ENCODE measurements at places on chromosomes 3 and 15.

GRCh38 chr15:65097651-65098263 is 17.2 kb downstream of the UBAP1L start:
- DNase-seq = no peak

- DNase-seq = no peak
Measured at GRCh38 chr15:79349525-79349924, 38.6 kb downstream of the TMED3 start.

DNA sequence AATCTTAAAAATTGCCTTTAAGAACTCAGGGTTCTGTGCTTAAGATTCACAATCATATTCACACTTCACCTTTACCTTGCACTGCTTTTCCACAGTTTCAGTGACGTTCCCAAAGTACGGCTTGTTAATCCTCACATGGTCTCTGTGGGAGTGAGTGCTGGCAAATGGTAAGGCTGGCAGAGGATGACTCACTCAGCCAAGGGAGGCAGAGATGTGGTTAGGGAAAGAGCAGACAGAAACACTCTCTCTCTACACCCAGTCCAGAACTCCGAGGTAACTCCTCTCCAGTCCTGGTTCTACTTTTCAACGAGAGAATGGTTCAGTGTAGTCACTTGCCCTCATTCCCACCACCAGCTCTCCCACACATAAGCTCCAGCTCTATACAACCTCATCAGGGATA is 33.1 kb downstream of the RASGRP1 start:
- no peak for DNase-seq

DNA sequence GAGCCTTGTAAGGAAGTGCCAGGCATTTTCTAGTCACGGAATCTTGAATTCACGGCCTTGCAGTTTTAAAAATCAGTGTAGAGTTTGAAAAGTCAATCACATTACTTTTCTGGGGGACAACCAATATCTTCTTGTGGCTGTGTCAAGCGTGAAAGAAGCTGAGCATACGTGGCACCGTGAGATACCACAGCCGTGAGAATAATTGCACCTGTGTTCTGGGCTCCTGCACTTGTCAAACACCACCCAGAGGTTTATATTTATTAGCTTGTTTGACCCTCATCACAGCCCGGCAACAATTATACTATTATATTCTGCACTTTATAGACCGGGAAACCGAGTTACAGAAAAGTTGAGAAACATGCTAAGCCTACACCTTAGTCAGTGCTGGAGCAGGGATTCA is 45.2 kb downstream of the ARRDC4 start:
- DNase-seq = no peak

GRCh38 chr3:108305484-108306172 is 9.3 kb downstream of the HHLA2 start:
- DNase-seq = no peak

DNA sequence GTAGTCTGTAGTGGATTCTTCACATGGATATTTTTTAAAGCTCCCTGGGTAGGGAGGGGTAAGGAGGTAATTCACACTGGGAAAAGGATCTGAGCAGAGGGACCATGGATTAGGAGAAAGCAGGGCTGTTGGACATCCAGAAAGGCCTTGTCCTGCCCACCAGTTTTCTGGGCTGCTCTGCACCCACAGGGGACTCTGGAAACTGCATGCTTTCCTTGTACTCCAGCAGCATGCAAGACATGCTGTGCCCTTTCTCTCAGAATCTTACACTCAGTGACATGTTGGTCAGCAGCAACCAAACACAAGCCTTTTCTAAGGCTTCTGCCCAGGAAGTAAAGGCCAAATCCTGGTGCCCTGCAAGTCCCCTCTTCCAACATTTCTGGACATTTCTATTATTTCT is 2.5 kb upstream of the FBN1 start:
- no peak for DNase-seq

GRCh38 chr15:42010434-42010833 is 10.4 kb downstream of the PLA2G4E start:
- no peak for DNase-seq

DNA sequence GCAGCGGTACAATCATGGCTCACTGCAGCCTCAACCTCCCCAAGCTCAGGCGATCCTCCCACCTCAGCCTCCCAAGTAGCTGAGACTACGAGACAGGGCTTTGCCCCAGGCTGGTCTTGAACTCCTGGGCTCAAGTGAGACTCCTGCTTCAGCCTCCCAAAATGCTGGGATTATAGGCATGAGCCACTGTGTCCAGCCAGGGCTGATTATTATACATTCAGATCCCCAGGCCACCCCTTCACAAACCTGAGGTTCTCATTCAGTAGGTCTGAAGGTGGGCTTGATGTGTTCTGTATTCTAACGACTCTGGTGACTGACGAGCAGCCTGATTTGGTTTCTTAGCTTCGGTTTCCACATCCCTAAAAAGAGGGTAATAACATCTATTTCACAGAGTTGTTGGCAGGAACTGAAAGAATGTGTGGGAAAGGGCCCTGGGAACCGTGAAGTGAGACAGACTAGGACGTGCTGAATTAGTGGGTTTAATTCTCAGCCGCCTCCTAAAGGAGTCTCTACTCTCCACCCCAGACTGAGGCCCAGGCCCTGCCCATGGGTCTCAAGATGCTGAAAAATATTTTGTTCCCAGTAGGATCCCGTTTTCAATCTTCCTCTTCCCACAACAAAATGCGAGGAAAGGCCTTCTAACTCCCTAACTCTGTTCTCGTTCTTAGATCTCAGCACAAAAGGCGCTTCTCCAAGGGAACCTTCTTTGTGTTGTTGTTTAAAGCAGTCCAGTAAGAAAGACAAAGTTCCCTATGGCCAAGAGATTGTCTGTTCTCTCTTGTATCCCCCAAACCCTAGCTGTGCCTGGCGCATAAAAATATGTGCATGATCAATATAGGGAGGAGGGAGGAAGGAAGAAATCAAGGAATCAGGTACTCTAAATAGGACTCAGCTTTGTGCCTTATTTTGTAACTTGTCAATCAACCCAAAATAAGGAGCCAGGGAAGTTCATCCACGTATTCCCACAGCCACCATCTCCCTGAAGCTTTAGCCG is 210.0 kb upstream of the TOPAZ1 start:
- DNase-seq = no peak

DNA sequence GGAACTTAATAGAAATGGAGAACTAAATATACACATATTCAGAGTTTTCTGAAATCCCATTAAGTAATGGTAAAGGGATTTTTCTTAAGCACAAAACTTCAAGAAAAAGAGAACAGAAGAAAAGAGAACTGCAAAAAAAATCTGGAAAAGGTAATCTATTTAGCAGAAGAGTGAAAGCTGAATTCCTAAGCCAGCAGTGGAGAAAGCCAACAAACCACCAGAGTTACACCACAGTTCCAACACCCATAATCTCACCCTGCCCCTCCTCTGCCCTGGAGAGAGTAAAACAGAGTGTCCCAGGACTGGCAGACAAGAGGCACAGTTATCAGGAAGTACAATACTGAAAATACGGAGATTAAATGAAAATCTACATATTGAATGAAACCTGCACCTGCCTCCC is 29.4 kb downstream of the TP53BP1 start:
- DNase-seq = no peak

DNA sequence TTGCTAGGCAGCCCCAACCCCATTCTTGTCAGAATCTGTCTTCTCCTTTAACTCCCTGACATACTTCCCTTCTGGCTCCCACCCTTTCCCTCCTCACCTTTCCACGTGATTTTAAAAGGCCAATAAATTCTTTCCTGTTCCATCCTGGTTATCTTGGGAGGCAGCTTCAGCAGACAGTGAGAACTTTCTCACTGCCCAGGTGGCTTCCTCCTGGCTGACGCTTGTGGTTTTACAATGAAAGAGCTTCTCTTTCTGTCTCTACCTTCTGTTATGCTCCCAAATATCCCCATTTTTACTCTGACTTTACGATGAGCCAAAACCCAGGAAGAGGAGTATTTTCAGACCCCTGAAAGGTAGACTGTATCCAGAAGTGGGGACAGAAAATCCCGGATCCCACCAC is 42.1 kb downstream of the GASK1A start:
- DNase-seq = no peak

DNA sequence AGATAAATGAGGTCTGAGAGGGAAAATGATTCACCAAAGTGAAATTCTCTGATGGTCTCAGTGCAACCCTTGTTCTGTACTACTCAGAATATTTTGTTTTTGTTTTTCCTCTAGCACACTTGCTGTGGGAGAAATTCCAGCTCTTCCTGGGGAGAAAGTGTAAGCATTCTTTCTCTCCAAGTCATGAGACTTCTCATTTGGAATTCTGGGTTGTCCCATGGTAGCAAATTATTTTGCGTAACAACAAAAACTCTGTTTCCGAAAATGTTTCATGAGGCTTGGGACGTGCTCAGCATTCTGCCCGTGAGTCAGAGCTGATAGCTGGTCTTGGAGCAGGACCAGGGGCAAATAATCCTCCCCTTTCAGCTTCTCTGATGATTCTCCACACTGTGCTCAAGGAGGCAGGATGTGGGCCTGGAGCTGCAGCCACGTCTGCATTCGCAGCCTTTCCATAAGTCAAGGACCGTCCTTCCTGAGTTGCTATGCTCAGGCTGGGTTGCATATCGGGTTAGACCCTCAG is 70.3 kb downstream of the SENP2 start:
- DNase-seq = no peak

DNA sequence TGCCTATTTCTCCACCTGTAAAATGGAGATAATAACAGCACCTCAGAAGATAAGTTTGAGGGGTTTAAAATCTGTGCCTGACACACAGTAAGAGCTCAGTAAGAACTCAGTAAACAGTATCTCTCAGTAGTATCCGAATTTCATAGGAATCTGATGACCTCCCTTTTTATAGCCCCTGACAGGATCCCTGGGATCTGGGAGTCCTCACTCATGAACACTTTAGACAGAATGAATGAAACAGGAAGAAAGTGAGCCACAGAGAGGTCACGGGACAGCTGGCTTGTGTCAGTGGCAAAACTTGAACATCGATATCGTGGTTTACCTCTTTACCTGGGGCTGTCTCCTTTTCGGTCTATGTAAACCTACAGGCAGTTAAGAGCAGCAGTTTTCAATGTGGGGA is 51.2 kb downstream of the LRTM1 start:
- no peak for DNase-seq
